ENCODE measurements at places on chromosomes 5 and 9.
A peak's percentile ranks its signal among the peaks of the same experiment; 100 is the strongest.

GRCh38 chr9:31542384-31543055 lies 841.9 kb upstream of the ACO1 start:
- DNase-seq: no peak

- no peak for DNase-seq
Observed at GRCh38 chr5:156647034-156647451, 203.1 kb upstream of the PPP1R2B start.

GRCh38 chr5:58886315-58887207 lies 303.7 kb downstream of the RAB3C start:
- peak; percentile 72 for DNase-seq

DNA sequence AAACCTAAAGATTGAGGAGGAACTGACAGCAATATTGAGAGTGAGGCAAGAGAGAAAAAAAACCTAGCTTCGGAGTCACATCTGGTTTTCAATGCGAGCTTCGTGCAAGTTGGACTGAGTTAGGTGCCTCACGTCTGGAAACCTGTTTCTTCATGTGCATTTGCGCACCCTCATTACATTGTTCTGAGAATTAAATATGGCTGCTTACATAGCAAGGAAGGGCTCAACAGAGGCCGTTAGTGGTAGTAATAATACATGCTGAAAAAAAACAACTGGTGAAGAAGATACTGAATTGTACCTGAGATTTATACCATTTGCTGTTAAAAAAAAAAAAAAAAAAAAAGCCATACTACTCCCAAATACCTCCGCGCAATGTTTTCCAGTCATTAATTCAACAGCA lies 18.6 kb downstream of the DNAJA1 start:
- no peak for DNase-seq

DNA sequence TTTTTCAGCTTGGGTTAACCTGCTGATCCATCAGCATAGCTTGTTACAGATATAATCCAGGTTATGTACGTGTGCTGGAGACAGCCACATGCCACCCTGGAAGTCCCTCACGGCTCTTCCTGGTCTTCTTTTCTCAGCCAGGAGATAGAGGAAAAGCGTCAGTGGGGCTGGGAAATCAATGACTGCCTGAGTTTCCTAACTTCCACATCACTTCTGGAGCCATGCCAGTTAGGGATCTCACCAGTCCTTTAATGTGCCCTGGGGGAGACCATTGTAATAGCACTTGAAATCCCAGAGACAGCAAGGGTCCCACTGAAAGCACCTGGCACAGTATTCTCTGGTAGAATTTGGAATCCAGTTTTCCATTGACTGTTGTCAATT lies 29.2 kb downstream of the ANXA2R start:
- no peak for DNase-seq

- no peak for DNase-seq
Observed at GRCh38 chr9:96068511-96068910, 193.0 kb downstream of the ERCC6L2 start.

GRCh38 chr5:1661831-1662558 lies 137.6 kb downstream of the MRPL36 start:
- DNase-seq: no peak

DNA sequence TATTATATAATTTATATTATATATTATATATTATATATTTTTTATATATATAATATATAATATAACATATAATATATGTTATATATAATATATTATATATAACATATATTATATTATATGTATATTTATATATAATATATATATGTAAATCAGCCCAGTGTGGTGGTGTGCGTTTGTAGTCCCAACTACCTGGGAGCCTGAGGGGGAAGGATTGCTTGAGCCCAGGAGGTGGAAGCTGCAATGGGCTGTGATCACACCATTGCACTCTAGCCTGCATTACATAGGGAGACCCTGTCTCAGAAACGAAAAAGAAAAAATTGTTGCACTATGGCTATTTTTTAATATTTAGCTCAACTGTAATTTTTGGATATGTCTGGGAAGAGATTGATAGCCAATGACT lies 52.4 kb downstream of the NSD1 start:
- DNase-seq: no peak

DNA sequence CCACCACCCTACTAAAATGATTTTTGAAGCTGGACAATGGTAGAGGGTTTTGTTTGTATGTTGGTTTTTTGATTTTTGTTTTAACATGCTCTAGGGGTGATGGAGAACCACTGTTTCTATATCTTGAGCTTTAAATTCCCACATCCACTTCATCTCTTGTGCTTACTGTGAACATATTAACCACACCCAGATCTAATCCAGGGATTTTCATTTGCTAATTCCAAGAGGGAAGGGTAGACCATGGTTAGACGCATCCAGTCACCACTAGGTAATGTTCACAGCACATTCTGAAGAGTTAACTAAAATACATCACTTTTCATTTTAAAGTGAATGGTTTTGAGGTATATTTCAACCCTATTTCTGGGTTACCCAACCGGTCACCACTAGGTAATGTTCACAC lies 36.5 kb upstream of the IQGAP2 start:
- DNase-seq: no peak

GRCh38 chr9:72476617-72477437 lies 44.6 kb upstream of the TMC1 start:
- no peak for DNase-seq

DNA sequence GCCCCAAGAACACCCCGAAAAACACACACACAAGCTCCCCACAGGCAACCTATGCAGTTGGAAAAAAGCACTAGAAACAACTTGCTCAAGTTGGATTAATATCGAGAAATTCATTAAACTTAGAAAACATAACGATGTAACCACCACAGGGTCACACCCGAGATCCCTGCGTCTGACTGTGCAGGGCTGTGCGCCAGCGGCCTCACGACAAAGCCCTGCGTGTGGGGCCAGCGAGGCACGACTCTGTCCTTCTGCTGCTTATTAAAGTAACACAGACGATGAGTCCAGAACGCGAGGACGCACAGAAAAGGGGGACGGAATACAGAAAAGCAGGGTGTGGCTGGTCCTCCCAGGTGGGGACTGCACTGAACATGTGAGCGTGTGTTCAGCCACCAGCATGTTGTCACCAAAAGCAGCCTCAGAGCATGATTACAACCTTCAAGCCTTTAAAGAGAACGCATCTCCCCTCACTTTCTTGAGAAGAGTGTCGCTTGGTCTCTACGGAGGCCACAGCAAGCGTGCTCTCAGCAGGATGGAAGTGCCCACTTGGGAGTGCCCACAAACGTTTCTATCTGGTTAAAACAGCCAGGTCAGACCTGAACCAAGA lies 14.4 kb downstream of the SLC12A7 start:
- DNase-seq: no peak

- DNase-seq: no peak
Observed at GRCh38 chr5:112975721-112976431, 722 bp upstream of the DCP2 start.

- peak; percentile 63 for DNase-seq
Observed at GRCh38 chr5:56812110-56812509, 3.2 kb upstream of the MAP3K1 start.

GRCh38 chr9:109745335-109746283 lies 34.4 kb upstream of the PALM2AKAP2 start:
- DNase-seq: no peak

GRCh38 chr5:36156121-36156601 lies 4.2 kb downstream of the SKP2 start:
- no peak for DNase-seq

- DNase-seq: no peak
Observed at GRCh38 chr9:100020121-100020795, 78.5 kb downstream of the ERP44 start.

DNA sequence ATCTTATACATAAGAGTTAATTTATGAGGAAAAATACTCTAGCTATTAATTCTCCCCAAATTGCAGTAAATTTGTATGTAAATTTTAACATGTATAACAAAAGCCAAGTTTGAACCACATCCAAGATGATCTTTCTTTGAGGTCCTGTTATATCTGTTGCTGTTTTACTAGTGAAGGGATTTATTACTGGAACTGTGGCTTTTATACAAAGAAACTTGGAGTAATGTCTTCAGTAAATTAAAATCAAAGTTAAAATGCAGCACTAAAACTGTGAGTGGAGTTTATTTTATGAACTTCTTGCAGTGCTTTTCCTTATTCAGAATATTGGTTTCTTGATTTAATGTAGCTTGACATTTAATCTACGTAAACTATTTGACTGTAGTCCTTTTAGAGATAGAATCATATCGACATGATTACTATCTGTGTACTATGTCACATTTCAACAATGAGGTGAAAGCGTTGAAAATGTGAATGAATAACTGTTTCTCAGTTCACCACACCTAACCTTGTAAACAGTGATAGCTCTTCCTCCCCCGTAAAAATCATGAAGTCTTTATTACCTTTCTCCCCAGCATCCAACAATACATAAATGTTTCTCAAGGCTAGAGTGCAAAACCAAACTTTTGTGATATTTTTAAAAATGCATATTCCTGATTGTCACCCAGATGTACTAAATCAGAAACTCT lies 53.2 kb upstream of the ISOC1 start:
- DNase-seq: no peak

DNA sequence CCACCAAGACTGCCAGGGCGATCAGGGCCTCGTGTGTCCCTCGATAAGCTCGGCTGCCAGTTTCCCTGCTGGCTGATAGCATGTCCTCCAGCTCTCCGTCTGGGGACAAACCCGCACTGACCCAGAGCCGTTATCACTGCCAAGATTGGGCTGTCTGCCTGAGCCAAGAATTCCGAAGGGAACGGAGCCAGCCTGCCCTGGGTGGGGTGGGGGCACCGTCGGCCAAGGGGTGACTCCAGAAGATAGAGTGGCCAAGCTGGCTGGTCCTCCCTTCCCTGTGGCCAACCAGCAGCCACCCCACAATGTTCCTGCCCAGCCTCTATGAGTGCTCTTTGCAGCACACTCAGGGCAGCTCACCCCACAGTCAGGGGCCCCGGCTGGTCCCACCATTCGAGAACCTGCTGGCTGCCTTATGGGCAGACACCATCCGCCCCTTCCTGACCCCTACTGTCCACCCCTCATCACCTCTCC lies 29.4 kb downstream of the HRH2 start:
- no peak for DNase-seq

DNA sequence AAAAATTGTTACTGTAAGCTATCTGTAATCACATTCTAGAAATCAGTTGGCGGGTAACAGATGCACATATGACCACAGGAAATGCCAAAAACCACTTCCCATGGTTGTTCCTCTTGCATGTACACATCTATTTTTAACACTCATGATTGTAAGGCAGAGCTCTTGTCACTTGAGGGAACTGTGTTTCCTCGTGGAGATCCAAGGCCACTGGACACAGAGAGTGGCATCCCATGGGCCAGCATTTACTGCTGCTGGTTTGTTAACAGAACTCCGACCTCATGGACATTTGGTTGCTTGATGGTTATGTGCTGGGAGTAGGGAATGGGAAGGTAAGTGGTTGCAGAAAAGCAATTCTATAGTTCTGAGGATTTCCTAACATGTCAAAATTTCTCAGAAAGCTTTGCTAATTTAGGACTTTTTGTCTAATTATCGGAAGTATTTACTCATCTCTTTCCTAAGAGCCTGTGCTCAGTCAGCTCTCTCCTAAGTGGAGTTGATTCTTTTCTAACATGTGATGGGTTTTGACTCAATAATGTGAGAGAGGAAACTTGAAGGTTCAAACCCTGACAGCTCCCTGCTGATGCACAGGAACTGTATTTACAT lies 202.0 kb upstream of the NR3C1 start:
- DNase-seq: peak; percentile 40

DNA sequence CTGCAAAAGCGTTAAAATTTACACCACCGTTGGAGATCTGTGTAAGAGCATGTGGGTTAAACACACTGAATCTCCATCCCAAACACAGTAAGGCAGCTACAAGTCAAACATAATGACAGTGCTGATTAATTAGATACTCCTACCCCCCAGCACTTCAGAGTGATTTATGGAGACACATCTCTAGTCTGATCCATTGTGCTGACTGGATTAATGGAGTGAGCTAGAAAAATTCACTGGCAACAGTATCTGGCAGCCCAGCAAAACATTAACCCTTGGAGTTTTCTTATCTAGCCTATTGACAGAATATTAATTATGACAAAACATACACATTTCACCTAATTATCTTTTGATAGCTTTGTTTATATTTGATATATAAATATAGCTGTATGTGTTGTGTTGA lies 188.6 kb upstream of the ISL1 start:
- no peak for DNase-seq

GRCh38 chr9:24382566-24382965 lies 163.1 kb downstream of the IZUMO3 start:
- no peak for DNase-seq

- DNase-seq: no peak
Observed at GRCh38 chr9:137454145-137454596, 5.0 kb downstream of the NSMF start.

DNA sequence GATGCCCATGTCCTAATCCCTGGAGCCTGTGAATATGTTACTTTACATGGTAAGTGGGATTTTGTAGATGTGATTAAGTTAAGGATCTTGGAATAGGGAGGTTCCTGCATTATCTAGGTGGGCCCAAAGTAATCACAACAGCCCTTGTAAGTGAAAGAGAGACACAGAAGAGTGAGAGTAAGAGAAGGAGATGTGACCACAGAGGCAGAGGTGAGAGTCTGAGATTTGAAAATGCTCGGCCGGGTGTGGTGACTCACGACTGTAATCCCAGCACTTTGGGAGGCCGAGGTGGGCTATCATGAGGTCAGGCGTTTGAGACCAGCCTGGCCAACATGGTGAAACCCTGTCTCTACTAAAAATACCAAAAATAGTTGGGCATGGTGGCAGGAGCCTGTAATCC lies 2.6 kb upstream of the HINT1 start:
- DNase-seq: no peak

DNA sequence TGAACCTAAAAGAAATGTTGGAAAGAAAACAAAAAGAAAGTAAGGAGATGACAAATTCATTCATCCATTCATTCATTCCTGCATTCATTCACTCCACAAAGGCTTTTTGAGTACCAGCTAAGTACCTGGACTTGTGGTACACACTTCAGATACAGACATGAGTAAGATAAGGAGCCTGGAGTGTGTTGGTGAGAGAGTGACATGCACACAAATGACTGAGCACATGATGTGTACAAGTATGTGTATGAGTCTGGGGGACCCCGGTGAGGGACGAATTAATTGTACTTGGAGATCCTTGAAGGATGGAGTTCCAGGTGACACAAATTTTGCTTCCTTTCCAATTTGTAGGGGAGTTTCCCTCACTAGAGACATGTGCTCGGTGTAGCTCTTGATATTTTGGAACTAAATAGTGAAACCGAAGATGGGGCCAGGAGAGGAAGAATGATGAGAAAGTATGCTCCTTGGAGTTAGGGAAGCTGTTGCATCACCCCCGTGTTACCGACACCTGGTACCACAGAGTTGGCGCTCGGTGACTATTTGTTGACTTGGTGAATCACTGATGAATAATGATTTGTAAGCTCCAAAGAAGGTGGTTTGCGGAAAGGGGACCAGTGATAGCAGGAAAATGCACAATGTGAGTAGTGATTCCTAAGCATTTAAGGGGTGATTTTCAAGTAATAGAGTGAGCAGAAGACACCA lies 509.8 kb downstream of the CCDC171 start:
- DNase-seq: no peak

- DNase-seq: no peak
Observed at GRCh38 chr5:78747055-78747454, 98.5 kb upstream of the LHFPL2 start.

GRCh38 chr5:152151940-152152339 lies 227.3 kb upstream of the GLRA1 start:
- DNase-seq: no peak

- DNase-seq: no peak
Observed at GRCh38 chr5:154408811-154409210, 37.0 kb upstream of the SAP30L start.
